ENCODE measurements at places on chromosomes 5 and 9. TPM values are rescaled to one million over a fixed set of nuclear protein-coding genes. Genes with fewer than 3 reads are reported as not detected.

RNF224 gene
- 15.5 TPM for polyA plus RNA-seq

DNA sequence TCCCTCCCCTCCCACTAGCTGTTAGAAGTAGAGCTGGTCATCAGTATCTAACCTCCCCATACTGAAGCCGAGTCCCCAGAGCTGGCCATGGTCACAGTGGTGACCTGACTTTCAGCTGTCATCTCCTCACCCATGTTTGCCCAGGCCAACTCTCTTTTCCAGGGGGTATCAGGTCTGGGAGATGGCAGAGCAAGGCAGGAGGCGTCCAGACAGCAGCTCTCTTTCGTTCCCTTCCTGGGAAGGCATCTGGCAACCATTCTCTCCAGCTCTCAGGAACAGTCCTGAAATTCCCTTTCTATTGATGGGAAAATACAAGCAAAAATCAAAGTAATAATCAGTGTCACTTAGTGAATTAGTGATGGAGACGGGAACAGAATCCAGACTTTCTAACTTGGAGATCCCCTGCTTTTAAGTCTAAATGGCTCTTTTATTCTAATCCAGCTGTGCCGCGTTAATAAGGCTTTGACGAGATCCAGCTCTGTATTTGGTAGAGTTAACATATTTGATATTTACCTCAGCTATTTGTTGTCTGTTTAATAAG, 21.3 kb upstream of the AOPEP start:
- DNase-seq: no peak

DNA sequence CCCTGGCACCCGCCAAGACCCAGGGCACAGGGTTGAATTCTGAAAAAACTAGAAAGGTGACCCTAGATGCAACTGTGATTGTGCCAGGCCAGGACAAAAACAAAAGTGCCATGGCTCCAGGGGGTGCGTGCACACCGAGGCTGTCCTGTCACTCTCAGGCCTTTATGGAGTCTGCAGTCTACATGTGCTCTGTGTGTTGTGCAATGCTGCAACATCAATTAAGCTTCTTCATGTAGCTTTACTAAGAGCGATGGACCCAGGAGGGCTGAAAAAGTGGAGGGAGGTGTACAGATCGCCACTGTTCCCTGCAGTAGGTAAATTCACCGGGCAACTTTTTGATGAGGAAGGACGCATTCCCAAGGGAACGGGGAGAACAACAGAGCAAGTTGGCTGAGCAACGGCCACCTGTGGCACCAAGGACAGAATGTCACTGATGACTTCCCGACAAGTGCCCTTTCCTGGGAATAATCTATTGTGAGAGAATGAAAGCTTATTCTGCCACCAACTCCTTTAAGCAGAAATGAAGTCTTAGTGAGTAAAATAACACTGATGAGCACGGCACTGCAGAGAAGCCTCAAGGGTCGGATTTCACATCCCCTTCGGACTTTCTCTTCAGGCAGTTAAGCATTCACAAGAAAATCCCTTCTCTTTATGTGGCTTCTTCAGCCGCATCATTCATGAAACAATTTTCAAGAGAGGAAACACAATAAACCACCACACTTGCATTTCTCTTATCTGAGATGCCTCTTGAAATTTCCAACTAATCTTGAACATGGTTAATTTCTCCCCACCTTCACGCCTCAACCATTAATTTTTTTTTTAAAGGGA, 149.6 kb downstream of the DROSHA start:
- no peak for DNase-seq

VLDLR gene
- polyA plus RNA-seq: 43.7 TPM

- no peak for DNase-seq
Observed at GRCh38 chr5:10250806-10251276, 761 bp downstream of the CCT5 start.

- no peak for DNase-seq
Observed at GRCh38 chr9:90906316-90907055, 104.9 kb downstream of the SYK start.

DNA sequence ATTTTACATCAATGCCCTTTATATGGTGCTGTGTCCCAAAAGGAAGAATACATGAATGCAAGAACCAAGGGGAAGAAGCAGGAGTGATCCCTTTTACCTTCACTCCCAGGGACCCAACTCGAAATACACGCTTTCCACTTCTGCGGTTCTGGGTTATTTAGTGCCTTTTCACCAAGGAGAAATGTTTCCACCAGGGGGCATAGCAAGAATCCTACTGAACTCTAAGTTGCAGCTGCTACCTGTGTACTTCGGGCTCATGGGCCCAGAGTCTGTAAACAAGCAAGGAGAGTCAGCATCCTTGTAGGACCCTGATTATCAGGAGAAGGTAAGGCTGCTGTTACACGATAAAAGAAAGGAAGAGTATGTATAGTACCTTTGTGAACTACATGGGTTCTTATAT, 45.7 kb downstream of the DPYSL3 start:
- DNase-seq: no peak

CD14 gene
- polyA plus RNA-seq: 9.1 TPM

GRCh38 chr9:91799113-91799744, 150.8 kb downstream of the ROR2 start:
- DNase-seq: no peak

- DNase-seq: no peak
Observed at GRCh38 chr9:76333388-76333787, 60.8 kb downstream of the RFK start.

GRCh38 chr5:95280401-95281095, 4.3 kb downstream of the MCTP1 start:
- DNase-seq: no peak

GRCh38 chr9:8486095-8486494, 686.5 kb upstream of the DMAC1 start:
- DNase-seq: no peak

OBP2A gene
- polyA plus RNA-seq: not detected

- DNase-seq: no peak
Observed at GRCh38 chr9:131324736-131325679, 35.5 kb downstream of the PLPP7 start.

GRCh38 chr9:81592887-81593266, 96.5 kb downstream of the TLE1 start:
- DNase-seq: no peak

HSPA9 gene
- 172 TPM for polyA plus RNA-seq

Measured in left renal pelvis (tissue), 4 donors.